ENCODE measurements at places on chromosomes 7 and 10. TPM values are rescaled to one million over a fixed set of nuclear protein-coding genes. Genes with fewer than 3 reads are reported as not detected.

Gene H2BK1
- 3.8 TPM for total RNA-seq

- no peak for DNase-seq
- H3K4me1 ChIP-seq, result no peaks in the 10 kb centered on the region
- peaks cover 89% of the 10 kb centered on the region for H3K36me3 ChIP-seq
- no peaks in the 10 kb centered on the region for H3K27me3 ChIP-seq
Measured at GRCh38 chr7:2373124-2373556, 18.5 kb downstream of the EIF3B start.

- no peak overlapping the region for H3K27ac ChIP-seq
- peaks cover 6% of the 10 kb centered on the region for H3K4me1 ChIP-seq
- no peaks in the 10 kb centered on the region for H3K36me3 ChIP-seq
- no peaks in the 10 kb centered on the region for H3K27me3 ChIP-seq
- DNase-seq, result no peak
Measured at GRCh38 chr10:71795248-71795647, 21.9 kb upstream of the VSIR start.

DNA sequence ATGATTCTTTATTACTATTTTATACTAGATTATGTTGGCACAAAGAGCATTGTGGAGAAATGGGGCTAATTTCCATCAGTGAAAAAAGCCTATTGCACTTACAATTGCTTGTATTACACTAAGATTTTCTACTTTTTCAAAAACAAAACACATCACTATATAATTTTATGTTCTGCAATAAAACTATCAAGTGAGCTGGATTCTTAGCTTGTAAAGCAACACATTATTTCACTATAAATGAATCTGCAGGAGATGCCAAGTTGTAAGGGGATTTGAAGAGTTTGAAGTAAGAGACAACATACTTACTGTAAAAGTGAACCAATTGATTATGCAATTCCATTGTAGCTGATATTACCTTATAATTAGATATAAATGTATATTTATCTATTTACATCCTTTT, 333.3 kb upstream of the SEMA3D start:
- H3K4me1 ChIP-seq, result no peaks in the 10 kb centered on the region
- H3K36me3 ChIP-seq, result no peaks in the 10 kb centered on the region
- H3K27me3 ChIP-seq, result no peaks in the 10 kb centered on the region
- no peak overlapping the region for H3K4me3 ChIP-seq
- H3K27ac ChIP-seq, result no peak overlapping the region
- no peak for DNase-seq

GRCh38 chr10:72375585-72375984, 20.9 kb upstream of the DNAJB12 start:
- H3K4me1 ChIP-seq, result peaks cover 3% of the 10 kb centered on the region
- H3K27me3 ChIP-seq, result no peaks in the 10 kb centered on the region
- DNase-seq, result no peak
- no peak overlapping the region for H3K4me3 ChIP-seq
- no peak overlapping the region for H3K27ac ChIP-seq

Data from CD4-positive, CD25-positive, alpha-beta regulatory T cell (primary cell).